B cell (primary cell): ENCODE measurements at places on chromosomes 7 and 10.

GRCh38 chr10:6148908-6149307, 53.8 kb upstream of the PFKFB3 start:
- DNase-seq = no peak
- no peaks in the 10 kb centered on the region for H3K27me3 ChIP-seq
- peaks cover 49% of the 10 kb centered on the region for H3K4me1 ChIP-seq
- no peaks in the 10 kb centered on the region for H3K36me3 ChIP-seq

DNA sequence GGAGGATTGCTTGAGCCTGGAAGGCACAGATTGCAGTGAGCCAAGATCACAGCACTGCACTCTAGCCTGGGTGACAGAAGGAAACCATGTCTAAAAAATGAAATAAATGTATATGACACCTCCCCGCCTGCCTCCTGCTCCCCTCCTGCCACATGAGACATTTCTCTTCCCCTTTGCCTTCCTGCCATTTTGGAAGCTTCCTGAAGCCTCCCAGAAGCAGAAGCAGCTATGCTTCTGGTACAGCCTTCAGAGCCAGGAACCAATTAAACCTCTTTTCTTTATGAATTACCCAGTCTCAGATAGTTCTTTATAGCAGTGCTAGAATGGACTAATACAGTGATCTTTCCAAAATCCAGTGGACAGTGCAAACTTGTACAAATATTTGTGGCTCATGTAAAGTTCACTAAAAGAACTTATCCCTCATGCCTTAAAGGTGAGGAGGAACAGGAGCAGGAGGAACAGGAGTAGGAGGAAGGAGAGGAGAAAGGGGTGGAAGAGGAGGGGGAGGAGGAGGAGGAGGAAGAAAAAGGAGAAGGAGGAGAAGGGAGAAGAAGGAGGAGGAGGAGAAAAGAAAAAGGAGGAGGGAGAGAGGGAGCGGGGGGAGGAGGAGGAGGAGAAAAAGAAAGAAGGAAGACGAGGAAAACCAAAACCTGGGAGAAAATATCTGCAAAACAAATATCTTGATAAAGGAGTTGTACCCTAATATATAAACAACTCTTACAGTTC, 2.8 kb upstream of the ABI1 start:
- no peak overlapping the region for H3K27ac ChIP-seq
- peaks cover 11% of the 10 kb centered on the region for H3K4me1 ChIP-seq
- H3K36me3 ChIP-seq = no peaks in the 10 kb centered on the region
- DNase-seq = no peak
- H3K27me3 ChIP-seq = no peaks in the 10 kb centered on the region

GRCh38 chr10:71087622-71088021, 124.7 kb upstream of the UNC5B start:
- H3K4me3 ChIP-seq = no peak overlapping the region
- no peaks in the 10 kb centered on the region for H3K27me3 ChIP-seq
- no peak for DNase-seq
- H3K27ac ChIP-seq = no peak overlapping the region
- H3K4me1 ChIP-seq = no peaks in the 10 kb centered on the region

DNA sequence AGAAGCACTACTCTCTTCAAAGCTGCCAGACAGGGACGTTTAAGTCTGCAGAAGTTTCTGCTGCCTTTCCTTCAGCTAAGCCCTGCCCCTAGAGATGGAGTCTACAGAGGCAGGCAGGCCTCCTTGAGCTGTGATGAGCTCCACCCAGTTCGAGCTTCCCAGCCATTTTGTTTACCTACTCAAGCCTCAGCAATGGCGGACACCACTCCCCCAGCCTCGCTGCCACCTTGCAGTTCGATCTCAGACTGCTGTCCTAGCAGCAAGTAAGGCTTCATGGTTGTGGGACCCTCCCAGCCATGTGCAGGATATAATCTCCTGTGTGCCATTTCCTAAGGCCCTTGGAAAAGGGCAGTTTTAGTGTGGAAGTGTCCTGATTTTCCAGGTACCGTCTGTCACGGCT, 74.3 kb downstream of the TMEM26 start:
- H3K4me1 ChIP-seq = no peaks in the 10 kb centered on the region
- no peaks in the 10 kb centered on the region for H3K27me3 ChIP-seq
- H3K27ac ChIP-seq = no peak overlapping the region
- no peak overlapping the region for H3K4me3 ChIP-seq

DNA sequence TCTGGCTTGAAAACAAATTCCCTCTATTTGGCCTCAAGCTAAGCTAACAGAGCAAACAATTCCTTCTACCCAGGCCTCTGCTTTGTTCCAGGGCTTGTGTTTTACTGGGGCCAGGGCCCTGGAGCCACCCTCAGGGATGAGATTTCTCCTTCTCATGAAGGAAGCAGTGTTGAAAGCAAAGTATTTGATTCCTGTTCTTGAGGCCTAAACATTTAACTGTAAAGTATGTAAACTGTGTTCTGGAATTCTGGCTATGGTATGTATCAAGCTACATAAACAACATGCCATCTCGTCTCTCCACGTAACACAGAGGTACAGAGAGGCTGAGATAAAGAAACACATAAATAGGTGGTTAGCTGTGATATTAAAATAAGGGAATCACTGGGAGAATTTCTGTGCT, 81.8 kb downstream of the HERPUD2 start:
- H3K36me3 ChIP-seq = no peaks in the 10 kb centered on the region
- no peak overlapping the region for H3K4me3 ChIP-seq
- no peak overlapping the region for H3K27ac ChIP-seq
- no peaks in the 10 kb centered on the region for H3K27me3 ChIP-seq

DNA sequence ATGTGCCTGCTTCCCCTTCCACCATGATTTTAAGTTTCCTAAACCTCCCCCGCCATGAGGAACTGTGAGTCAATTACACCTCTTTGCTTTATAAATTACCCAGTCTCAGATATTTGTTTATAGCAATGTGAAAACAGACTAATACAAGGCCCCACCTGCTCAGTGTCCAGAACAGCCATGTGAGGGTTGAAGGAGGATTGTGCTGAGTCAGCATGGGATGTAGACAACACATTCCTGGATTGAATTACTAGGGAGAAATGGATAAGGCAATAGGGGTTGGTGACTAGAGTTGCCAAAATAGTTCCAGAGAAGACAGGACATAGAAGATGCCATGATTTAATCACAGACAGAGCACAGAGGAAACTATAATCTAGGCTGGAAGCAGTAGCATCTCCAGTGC, 270.3 kb downstream of the GFRA1 start:
- no peak overlapping the region for H3K27ac ChIP-seq
- no peak for DNase-seq
- no peak overlapping the region for H3K4me3 ChIP-seq
- H3K27me3 ChIP-seq = no peaks in the 10 kb centered on the region
- H3K36me3 ChIP-seq = no peaks in the 10 kb centered on the region
- no peaks in the 10 kb centered on the region for H3K4me1 ChIP-seq

DNA sequence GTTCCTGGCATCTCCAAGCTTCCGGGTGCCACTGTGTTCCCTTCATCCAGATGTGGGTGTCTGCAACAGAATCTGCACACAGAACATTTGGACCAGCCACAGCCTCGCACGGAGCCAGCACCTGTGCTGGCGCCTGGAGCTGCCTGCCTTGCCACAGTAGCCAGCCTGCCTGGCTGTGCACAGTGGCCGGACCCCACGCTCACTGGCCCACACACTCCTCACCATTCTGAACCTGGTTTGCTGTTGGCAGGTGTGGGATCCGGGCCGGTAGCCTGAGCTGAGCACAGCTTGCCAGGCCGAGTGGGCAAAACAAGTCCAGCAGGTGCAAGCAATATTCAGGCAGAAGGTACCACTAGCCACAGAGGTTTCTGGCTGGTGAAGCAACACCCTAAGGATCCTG, 7.6 kb upstream of the KLHL7 start:
- no peak for DNase-seq
- H3K4me3 ChIP-seq = no peak overlapping the region
- H3K4me1 ChIP-seq = no peaks in the 10 kb centered on the region
- H3K27me3 ChIP-seq = no peaks in the 10 kb centered on the region
- no peaks in the 10 kb centered on the region for H3K36me3 ChIP-seq

DNA sequence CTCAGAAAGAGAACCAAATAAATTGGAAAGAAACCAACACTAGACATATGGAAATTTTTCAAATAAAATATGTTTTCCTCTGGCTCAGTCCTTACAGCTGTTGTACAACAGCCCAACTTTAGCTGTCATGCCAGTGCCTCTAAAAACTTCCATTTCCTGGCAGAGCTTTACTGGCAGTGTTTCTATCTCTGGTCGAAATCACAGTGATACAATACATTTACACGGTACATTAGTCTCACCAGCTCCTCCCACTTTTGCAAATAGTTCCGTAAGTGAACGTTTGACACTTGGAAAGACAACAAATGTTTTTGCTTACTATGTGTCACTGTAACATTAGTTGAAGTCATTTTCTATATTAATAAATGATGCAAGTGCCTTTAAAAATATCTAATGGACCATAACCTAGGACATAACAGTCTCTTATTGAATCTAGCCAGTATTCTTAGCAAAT, 29.8 kb downstream of the BCAP29 start:
- H3K27ac ChIP-seq = no peak overlapping the region
- H3K36me3 ChIP-seq = peaks cover 7% of the 10 kb centered on the region
- no peaks in the 10 kb centered on the region for H3K4me1 ChIP-seq
- H3K4me3 ChIP-seq = no peak overlapping the region

- H3K27me3 ChIP-seq = no peaks in the 10 kb centered on the region
- no peaks in the 10 kb centered on the region for H3K4me1 ChIP-seq
Measured at GRCh38 chr10:103757531-103758293, 97.7 kb downstream of the SH3PXD2A start.

DNA sequence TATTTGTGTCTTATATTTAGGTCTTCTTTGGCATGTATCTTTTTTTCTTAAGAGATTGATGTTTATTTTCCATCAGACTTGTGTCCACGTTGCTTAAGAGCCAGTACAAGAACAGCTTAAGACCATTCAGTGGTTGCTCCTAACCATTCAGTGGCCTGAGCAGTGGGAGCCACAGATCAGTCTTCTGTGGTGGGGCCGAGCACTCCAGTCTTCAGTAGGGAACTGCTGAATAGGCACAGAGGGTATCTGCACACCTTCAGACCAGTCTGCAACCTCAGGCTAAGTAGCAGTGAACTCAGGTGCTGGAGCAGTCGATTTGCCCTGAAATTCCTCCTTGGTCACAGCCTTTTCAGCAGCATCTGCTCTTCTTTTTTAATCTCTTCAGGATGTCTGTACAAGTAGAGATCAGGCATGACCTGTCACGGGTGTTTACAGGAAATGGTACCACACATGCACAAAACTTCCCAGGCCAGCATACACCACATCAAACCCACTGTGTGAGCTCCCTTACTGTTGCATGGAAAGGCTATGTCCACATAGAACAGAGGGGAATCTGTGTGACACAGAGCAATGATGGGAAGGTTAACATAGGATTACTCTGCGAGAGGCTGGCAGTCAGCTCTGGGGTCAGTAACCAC, 51.5 kb downstream of the FAM107B start:
- H3K36me3 ChIP-seq = no peaks in the 10 kb centered on the region
- DNase-seq = peak; percentile 41
- H3K27ac ChIP-seq = peak overlapping the region; percentile 37
- H3K4me3 ChIP-seq = no peak overlapping the region

DNA sequence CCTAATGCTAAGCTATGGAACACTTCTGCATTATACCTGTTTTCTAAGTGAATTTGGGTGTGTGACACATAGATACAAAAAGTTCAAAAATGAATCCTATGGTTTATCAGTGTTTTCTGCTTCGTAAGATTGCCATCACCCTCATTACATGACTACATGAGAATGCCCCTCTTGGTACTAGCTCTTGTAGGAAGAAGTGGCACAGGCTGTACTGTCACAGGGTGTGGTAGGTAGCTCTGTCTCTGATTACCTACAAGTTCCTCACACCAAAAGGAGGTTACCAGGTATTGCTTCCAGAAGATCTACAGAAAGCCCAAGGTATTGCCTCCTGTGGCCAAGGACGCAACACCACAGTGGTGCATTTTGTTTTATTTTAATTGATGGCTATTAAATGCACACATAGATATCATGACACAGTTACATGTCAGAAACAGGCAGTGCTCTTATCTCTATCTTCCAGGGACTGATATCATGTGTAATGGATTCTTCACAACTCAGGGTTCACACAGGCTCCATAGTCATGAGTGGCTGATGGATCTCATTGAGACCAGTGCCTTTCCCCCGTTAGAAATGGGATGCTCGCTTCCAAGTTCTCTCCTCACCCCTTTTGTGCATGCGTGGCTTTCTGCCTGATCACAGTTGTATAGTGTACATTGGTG, 6.6 kb downstream of the OPTN start:
- H3K4me3 ChIP-seq = no peak overlapping the region
- DNase-seq = no peak
- H3K27ac ChIP-seq = no peak overlapping the region
- peaks cover 8% of the 10 kb centered on the region for H3K4me1 ChIP-seq
- H3K27me3 ChIP-seq = no peaks in the 10 kb centered on the region
- H3K36me3 ChIP-seq = peaks cover 3% of the 10 kb centered on the region

DNA sequence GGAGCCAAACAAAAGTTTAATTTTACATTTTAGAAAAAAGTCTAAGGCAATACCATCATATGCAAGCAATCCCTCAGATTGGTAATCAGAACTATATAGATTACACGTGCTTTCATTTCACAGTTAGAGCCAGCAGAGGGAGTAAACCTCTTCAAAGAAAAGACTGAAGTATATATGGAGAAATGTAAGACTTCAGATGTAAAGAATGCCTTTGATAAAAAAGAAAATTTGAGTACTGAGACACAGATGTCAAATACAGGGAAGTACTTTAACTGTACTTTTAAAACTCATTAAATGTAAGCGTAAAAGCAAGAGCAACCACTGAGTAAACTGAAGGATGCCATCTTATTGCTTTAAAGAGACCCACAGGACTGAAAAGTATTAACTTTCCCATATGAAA, 101.4 kb upstream of the FAM133B start:
- no peak overlapping the region for H3K27ac ChIP-seq
- H3K4me3 ChIP-seq = no peak overlapping the region
- peak; percentile 60 for DNase-seq
- no peaks in the 10 kb centered on the region for H3K27me3 ChIP-seq

DNA sequence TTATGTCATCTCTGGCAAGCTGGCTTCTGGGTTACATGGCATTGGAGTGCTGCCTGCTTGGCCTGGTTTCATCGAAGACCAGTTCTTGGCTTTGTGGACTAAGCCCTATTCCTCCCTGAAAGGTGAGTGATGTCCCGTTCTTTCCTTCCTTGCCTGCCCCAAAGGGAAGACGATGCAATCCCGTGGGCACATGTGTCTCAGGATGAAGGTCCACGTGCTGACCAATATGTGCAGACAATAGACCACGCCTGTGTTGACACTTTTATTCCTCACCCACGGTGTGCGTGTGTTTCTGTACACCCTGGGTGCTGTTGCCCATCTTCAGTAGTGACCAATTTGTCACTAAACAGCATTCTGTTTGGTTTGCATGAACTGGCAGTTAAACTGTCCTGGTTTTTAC, 28.6 kb upstream of the SHH start:
- H3K4me3 ChIP-seq = no peak overlapping the region
- DNase-seq = no peak
- H3K27ac ChIP-seq = no peak overlapping the region
- H3K36me3 ChIP-seq = no peaks in the 10 kb centered on the region
- no peaks in the 10 kb centered on the region for H3K4me1 ChIP-seq

DNA sequence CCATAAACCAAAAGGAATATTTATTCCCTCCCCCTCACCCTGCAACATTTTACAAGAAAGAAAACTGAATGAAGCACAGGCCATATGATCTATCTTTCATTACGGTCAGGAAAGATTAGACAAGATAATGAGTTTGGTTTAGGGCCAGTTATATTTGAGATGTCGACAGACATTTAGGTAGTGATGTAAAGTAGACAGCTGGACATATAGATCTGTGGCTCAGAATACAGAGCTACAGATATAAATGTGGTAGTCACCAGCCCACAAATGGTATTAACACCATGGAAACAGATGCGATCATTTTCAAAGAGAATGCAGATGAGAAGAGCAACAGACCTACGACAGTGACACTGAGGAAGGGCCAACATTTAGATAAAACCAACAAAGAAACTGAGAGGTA, 142.5 kb downstream of the SRPK2 start:
- no peak for DNase-seq
- H3K4me1 ChIP-seq = peaks cover 23% of the 10 kb centered on the region
- no peak overlapping the region for H3K4me3 ChIP-seq
- H3K36me3 ChIP-seq = no peaks in the 10 kb centered on the region
- H3K27me3 ChIP-seq = no peaks in the 10 kb centered on the region
